ENCODE measurements at places on chromosomes 11 and 22.

DNA sequence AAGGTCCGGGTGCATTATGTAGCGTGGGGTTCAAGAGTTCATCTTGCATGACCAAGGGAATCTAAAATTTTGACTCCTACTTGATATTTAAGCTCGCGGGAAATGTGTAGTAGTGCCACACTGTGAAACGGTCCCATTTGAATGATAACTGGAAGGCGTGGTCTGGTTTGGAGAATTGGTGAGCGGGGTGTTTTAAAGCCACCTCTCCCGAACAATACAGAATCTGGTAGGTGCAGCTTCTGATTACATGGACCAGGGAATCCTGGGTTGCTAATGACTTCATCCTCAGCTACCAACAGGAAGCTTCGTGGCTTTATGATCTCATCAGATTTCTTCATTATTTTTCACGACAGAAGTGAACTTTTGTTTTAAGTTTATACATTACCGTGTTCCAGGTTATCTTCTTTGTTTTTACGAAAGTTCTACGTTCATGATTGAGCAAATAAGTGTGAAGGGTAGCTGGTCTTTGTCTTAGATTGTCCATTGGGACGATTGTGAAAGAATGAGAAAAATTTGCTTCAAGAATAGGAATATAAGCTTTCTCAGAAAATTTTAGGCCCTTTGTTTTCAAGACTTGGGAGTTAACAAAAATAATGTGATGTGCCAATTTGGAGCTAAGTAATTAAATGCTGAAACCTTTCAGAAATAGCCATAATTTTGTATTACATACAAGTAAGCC, 1.7 kb downstream of the QSER1 start:
- no peak for DNase-seq

DNA sequence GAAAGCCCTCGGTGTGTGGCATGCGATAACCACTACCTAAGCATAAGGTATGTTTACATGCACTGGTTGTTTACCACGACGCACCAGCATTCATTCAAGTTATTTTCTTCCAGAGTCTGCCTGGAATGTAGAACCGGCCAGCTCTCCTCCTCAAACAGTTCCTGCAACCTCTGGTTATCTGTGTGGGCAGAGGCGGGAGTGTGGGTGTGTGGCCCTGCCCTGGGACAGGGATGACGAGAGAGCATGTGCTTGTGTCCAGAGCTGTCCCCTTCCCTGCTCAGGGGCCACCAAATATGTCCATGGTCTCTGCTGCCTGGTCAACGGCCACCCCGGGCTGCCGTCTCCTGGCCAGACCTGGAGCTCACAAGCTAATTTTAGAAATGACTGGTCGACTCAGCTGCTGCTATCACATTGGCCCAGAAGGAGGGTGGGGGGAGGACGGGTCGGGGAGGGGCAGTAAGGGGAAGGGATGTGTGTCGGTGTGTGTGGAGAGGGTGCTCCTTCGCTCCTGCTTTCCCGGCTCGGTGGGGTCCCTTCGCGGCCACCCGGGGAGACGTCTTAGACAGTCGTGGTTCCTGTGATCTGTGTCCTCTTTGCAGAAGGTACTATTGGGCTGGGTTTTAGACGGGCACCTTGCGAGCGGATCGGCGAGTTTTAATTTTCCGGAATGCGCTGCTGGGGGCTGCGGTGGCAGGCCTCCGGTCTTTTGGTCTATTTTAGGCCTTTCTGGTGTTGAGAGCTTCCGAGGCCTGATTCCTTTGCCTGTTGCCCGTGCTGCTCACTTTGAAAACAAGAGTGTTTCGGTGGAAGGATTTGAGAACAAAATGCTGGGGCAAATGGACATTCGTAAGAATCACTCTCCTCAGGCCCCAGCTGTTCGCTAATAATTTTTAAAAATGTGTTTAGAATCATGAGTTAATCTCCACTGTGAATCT, at the start of gene MYO18B:
MYO18B (plus strand) TSS at position 497 of the 935 bp plus-strand sequence. CDS start 18,905 bp downstream, outside the sequence.
- DNase-seq = no peak

- DNase-seq = no peak
These were observed 290.7 kb upstream of the MPPED2 start for GRCh38 chr11:30876663-30877396.

- DNase-seq = no peak
These were observed 630 bp downstream of the CASP4 start for GRCh38 chr11:104967534-104968354.

DNA sequence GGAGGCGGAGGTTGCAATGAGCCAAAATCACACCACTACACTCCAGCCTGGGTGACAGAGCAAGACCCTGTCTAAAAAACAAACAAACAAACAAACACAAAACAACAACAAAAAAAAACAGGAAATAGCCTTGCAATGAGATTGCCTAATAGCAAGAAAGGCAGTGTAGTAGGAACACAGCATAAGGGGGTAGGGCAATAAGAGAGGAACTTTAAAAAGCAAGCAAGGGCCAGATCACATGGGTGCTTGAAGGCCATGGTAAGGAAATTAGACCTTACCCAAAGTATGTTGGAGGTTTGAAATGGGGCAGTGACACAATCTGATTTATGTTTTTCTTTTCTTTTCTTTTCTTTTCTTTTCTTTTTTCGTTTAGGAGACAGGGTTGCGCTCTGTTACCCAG, 34.7 kb upstream of the NRIP3 start:
- no peak for DNase-seq

DNA sequence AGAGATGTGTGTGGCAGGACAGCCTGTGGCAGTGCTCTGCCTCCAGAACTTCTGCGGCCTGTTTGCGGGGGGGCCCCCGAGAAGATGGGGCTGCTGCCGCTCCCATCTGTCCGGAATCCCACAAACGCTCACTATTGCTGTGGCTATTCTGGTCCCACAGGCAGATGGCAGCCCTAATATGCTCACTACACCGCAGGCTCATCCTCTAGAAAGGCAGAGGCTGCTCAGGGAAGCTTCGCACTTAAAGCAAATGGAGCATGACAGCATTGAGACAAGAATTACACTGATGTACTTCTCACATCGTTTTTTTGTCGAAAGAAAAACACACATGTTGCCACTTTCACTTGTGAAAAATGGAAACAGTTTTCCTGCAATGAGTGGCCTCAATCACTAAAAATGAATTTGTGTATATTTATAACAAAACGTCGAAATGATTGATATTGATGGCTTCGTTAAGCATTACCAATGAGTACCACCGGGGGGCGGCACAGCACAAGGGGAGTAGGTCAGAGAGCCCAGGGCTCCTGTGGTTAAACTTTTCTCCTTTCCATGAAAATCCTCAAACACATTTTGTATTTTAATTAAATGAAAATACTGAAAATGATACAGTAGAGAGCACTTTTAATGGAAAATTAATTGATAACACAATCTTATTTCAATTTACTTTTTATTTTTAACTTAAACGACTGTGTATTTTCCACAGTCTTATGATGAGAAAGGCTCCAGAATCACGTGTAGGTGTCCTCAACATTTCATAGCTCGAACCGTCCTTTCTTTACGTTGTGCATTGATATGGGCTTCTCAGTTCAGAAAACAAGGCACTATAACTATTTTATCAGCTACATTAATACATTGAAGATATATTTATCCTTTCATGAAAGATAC, 69.1 kb downstream of the CTTN start:
- DNase-seq = no peak

GRCh38 chr11:64553554-64554201, 37.3 kb upstream of the SLC22A12 start:
- DNase-seq = peak; percentile 14

GRCh38 chr11:34651551-34651950, 30.7 kb downstream of the EHF start:
- DNase-seq = no peak

GRCh38 chr22:31734512-31734911, 15.4 kb downstream of the PRR14L start:
- DNase-seq = no peak

- DNase-seq = no peak
These were observed 27.4 kb downstream of the DRD2 start for GRCh38 chr11:113447621-113448315.

DNA sequence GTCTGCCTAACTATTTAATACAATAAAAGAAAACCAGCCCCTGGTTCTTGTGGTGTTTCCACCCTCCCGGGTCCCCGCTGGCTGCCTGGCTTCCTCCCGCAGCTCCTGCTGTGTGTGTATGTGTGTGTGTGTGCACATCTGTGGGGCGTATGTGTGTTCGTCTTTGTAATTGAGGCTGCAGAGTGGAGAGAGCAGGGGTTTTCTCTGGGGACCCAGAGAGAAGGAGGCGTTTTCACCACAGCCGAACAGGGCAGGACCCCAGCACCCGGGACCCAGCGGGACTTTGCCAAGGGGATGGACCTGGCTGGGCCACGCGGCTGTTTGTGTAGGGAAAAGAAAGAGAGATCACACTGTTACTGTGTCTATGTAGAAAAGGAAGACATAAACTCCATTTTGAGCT, 42.7 kb downstream of the IGLL1 start:
- no peak for DNase-seq

DNA sequence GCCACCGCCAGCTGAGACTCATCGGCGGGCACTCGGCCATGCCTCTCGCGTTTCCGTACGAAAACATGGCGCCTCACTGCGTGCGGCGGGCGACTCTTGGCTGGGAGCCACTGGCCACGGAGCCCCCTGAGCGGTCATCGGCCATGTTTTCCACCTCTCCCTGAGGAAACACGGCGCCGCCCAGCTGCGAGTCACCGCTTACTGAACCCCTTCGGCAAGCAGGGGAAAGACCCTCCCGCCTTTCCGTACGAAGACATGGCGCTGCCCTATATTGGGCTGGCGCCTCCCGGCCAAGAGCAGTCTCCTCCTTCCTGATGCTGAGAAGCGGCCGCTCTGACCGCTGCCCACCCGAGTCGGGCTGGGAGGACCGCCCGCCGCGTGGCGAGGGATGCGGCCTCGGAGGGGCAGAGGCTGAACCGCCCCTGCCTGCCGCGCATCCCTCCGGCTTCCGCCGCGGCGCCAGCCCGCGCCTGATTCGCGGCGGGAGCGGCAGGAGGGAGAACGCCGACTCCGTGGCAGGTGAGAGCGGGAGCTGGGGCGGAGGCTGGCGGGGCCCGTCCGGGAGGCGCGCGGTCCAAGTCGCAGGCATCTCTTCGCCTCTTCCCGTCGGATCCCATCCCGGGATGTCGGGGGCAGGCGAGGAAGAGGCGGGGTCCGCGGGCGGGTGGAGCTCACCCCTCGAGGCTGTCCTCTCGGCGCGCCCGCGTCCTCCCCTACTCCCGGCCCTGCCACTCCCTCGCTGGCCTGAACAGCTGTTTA, at the start of gene TCP11L1:
TCP11L1 (plus strand) TSS at position 299 of the 759 bp plus-strand sequence. CDS start 4,202 bp downstream, outside the sequence.
- peak; percentile 66 for DNase-seq

- no peak for DNase-seq
These were observed 35.9 kb downstream of the ZNF215 start for GRCh38 chr11:6962141-6962540.

- DNase-seq = no peak
These were observed 25.7 kb downstream of the CASP5 start for GRCh38 chr11:104997288-104997687.

- DNase-seq = no peak
These were observed 7.1 kb downstream of the LRRC74B start for GRCh38 chr22:21052715-21053459.

DNA sequence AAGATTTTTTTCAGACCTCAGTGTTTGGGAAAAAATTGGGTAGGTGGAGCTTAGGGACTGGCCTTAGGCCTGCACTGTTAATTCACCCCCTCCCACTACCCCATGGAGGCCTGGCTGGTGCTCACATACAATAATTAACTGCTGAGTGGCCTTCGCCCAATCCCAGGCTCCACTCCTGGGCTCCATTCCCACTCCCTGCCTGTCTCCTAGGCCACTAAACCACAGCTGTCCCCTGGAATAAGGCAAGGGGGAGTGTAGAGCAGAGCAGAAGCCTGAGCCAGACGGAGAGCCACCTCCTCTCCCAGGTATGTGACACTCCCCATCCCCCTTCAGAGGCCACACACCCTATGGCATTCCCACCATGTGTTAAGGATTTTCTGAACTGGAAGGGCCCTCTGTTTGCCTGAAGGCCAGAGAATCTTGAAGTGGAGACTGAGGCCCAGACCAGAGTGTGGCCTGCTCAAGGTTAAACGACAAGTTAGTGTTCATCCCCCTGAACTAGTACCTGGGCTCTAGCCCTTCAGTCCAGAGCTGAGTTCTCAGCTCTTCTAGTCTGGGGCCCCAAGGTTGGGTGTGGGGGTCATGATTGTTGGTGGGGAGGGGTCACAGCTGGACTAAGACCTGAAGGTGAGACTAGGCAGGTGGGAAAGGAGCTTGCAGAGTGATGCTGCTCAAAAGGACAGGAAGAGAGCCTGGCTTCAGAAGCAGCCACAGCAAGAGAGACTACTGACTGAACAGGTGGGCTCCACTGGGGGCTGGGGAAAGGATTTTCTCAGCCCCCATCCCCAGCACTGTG, 2.3 kb upstream of the FOLR1 start:
- no peak for DNase-seq

DNA sequence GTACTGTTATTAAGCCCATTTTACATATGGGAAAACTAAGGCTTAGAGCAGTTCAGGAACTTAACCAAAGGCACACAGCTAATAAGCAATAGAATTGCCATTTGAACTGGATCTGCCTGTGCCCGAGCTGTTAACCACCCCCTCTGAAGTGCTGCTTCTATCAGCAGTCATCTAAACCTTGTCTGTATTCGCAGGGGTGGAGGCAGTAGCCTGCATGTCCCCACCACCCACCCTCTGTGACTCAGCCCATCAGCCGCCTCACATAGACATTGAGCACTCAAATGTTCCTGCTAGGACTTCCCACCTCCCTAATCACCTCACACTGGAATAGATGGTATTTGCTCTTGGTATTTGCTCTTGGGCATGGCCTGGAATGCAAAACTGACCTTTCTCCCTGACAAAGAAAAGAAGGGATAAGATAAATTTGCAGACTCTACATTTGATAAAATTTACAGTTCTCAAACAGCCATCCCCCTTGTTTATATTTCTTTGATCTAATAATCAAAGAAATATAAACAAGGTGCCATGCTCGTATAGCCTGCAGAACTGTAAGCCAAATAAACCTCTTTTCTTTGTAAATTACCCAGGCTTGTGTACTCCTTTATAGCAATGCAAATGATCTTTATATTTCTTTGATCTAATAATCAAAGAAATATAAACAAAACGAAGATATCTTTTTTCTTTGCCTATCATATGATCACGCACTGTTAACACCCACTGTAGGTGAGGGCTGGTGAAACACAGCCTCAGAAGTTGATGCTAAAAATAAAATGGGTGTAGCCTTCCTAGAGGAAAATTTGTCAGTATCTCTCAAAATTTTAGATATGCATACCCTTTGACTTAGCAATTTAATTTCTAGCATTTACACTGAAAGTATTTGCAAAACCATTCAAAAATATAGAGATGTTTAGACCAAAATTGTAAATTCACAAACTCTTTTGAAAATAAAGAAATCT, 15.9 kb downstream of the DKK3 start:
- no peak for DNase-seq

DNA sequence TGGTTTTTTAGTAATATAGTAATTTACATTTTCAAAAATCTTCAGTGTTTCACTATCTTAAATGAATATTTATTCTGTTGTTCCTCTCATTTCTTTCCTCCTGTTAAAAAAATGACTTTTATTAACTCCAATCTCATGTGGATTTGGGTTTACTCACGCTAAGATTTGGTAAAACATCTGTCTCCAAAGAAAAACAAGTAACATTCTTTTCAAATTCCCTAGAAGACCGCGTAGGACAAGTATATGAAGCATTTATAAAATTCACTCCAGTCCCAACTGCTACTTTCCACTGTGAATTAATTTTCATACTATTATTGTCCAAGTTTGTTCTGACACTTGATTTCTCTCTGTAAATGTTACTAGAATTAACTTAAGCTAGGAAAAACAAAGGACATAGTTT, 26.2 kb downstream of the SBF2 start:
- no peak for DNase-seq
